Stimulated activated CD4-positive, alpha-beta T cell treated with anti-CD3 and anti-CD28 coated beads, Interleukin-15, amount 100 ng/mL, for 1 hour (primary cell): ENCODE measurements at places on chromosomes 1 and 21.

- no peak for DNase-seq
Observed at GRCh38 chr1:167486090-167486824, 32.1 kb downstream of the CD247 start.

DNA sequence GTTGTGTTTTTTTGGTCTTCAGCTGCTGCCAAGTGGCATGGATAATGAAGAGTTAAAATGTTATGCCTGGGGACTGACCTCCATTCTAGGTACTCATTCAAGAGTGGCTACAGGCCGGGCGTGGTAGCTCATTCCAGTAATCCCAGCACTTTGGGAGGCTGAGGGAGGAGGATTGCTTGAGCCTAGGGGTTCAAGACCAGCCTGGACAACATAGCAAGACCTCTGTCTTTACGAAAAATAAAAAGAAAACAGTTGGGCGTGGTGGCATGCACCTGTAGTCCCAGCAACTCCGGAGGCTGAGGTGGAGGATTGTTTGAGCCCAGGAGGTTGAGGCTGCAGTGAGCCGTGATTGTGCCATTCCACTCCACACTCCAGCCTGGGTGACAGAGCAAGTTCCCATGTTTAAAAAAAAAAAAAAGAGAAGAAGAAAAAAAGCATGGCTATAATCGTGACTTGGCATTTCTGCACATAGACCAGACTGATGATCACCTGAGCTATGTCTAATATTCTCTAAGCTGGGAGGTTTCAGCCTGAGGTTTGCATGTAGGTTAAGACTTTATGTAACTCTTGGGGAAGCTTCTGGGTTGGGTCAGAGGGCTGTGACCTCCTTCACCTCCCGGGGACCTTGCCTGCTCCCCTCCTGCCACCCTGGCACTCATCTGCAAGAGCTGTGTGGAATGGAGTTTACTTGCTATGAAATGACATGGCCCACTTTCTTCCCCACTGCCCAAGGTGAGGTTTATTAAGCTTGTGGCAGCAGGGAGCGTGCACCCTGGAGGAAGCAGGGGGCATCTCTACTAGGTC is 51.3 kb downstream of the DHRS3 start:
- DNase-seq: no peak

DNA sequence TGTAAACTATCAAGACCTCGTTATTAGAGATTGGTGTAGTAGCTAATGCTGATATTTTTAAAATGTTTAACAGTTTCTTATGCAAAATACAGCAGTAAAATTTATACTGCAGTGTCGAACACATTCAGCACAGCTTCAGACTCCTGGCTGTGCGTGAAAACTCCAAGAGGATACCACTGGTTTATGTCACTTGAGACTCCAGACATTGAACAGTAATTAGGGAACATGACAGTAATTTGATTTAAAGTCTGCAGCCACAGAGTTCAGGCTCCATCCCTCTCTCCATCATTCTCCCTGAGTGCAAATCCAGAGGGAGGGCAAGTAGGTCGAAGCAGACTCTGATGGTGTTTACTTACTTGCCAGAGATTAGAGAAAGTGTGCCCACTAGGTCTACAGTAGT is 94.2 kb downstream of the AK5 start:
- DNase-seq: no peak

DNA sequence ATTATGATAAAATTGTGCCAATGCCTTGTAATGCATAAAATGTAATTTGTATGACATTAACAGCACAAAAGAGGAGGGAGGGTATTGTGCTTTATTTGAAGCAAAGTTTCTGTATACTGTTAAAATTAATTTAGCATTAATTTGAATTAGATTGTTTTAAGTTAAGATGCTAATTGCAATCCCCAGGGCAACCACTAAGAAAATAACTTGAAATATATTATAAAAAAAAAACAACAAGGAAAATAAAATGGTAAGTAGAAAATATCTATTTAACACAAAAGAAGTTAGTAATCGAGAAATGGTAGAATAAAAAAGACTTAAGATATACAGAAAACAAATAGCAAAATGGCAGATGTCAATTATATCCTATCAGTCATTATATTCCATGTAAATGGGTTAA is 131.4 kb upstream of the KAZN start:
- no peak for DNase-seq

DNA sequence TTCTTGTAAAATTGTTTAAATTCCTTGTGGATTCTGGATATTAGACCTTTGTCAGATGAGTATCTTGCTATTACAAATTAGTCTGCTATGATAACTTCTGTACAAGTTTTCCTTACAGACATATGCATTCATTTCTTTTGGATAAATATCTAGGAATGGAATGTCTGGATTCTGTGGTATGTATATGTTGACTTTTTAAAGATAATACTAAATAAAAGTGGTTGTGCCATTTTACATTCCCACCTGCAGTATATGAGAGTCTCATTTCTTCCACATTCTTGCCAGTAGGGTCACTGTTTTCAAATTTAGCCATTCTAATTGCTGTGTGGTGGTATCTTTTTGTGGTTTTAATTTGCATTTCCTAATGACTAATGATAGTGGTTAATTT is 53.9 kb downstream of the SYDE2 start:
- no peak for DNase-seq

DNA sequence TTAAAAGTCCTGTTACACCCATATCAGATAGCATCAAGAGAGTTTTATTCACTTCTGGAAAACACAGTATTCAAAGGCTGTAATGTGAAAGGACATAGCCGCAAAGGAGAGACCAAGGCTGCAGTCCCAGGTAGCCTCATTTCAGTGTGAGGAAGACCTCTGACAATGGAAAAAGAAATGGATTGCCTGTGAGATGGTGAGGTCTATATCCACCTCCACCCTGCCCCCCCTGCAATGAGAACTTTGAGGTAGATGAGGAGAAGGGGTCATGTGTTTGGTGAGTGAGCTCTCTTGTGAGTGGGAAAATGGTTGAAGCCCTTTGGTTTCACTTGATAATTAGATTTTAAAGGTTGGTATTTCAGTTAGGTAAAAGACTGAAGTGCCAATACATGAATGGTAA is 3.5 kb downstream of the MRPS6 start:
- no peak for DNase-seq

DNA sequence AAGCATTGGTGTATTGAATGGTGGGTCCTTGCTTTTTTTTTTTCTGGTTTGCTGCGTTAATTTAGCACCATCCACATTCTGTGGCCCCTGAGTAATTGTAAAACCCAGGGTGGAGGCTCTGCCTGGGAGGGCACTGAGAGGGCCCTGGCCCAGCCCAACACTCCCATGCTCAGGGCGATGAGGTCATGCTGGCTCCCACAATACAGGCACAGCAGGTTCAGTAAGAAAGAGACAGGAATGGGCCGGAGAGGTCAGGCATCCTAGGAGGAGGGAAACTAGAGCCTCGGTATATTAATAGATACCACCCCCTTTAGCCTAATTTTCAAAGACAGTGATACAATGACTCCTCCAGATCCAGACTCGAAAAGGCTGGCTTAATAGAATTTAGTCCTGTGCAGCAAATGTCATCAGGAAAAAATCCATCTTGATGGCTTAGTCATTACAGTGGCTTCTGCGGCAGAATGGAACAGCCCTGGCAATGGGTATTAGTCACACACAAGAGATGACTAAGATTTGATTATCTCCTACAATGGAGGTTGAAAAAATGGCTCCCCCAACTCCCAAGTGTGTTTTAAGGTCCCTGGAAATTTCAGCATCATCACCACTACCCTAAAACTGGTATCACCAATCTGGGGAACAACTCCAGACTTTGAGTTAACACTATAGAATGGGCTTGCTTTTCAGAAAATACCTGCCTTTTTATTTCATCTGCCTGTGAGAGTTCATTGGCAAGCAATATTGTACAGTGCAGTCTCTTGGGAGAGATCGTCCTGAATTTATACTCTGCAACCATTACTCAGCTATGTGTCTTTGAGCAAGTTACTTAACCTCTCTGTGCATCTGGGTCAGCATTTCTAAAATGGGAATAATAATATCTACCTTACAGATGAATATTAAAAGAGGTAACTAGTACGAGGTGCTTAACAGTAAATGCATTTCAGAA is 43.9 kb upstream of the LYST start:
- DNase-seq: no peak

- no peak for DNase-seq
Observed at GRCh38 chr1:183454377-183454776, 17.9 kb upstream of the SMG7 start.

DNA sequence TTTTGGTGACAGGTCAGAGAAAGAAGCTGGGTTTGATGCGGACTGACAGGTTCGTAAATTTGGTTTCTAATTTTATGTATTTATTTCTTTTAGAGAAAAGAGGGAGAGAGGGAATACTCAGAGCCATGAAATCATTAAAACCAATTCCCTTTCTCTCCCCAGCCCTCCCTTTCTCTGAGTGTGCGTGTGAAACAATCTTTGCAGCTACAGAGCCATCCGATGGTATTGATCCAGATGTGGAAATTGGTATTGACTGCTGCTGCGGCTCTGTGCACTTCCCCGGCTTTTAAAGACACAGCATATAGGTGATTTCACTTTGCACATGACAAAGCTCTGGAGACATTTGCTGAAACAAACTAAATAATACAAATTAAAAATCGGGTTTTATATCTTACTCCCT is 42.4 kb upstream of the PBX1 start:
- no peak for DNase-seq
